NCI-H1417 (cell line): ENCODE measurements at places on chromosomes 1 and 21.

- no peak for DNase-seq
Observed at GRCh38 chr1:21811875-21812305, at the start of gene LDLRAD2. TSS of gene LDLRAD2 (plus strand) at chr1:21812265. CDS start at chr1:21812452, 187 bp downstream.

DNA sequence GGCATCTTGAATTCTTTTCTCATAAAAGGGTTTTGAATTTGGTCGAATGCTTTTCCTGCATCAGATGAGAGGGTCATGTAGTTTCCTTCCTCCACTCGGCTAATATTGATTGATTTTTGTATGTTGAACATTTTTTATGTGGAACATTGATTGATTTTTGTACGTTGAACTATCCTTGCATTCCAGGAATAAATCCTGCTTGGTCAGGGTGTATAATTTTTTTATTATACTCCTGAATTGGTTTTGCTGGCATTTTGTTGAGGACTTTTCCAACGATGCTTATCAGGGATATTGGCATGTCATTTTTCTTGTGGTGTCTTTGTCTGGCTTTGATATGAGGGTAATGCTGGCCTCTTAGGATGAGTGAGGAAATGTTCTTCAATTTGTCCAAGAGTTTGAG lies 8.5 kb downstream of the TMEM240 start:
- DNase-seq = peak; percentile 6

GRCh38 chr1:1144843-1145546 lies 28.7 kb upstream of the TTLL10 start:
- DNase-seq = peak; percentile 20

- DNase-seq = no peak
Observed at GRCh38 chr1:107604825-107605224, 360.2 kb downstream of the VAV3 start.

- no peak for DNase-seq
Observed at GRCh38 chr1:47523835-47524215, 86.0 kb downstream of the FOXD2 start.

DNA sequence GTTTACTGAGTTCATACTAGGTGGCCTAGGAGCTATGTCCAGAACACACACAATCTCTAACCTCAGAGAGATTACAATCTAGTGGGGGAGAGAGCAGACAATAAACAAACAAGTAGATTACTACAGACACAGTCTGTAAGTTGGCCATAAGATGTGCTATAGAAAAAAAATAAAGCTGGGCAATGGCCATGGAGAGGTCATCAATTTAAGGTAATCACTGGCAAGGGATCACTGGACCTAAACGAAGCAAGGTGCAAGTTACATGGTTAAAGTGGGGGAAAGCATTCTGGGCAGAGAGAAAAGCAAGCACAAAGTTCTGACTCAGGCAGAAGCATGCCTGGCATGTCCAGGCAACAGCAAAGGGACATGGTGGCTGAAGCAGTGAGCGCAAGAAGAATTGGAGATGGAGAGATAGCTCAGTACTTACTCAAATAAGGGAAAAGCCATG lies 147.0 kb downstream of the RERE start:
- no peak for DNase-seq

- no peak for DNase-seq
Observed at GRCh38 chr1:1357871-1358432, 403 bp downstream of the MXRA8 start.

- DNase-seq = no peak
Observed at GRCh38 chr21:36733857-36734256, 34.9 kb downstream of the SIM2 start.

GRCh38 chr1:212752252-212752933 lies 39.2 kb downstream of the NSL1 start:
- no peak for DNase-seq

DNA sequence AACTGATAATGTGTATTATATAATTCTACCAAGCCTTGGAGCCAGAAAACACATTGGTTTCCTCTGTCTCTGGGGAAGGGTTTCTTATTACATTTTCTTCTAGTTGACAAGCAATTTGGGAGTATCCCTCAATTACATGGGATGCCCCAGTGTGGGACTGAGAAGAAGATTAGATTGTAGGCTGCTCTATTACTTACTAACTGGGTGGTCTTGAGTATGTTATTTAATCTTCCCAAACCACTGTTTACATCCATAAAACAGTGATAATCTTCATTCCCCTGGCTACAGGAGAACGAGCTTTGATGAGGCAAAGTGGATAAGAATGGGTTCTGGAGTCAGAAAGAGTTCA lies 105.8 kb downstream of the TSEN15 start:
- DNase-seq = no peak
